Fibroblast of skin of abdomen (primary cell): ENCODE measurements at places on chromosomes 11 and 22.

GRCh38 chr11:43327987-43328386 is 16.2 kb downstream of the API5 start:
- DNase-seq, result peak; percentile 90

DNA sequence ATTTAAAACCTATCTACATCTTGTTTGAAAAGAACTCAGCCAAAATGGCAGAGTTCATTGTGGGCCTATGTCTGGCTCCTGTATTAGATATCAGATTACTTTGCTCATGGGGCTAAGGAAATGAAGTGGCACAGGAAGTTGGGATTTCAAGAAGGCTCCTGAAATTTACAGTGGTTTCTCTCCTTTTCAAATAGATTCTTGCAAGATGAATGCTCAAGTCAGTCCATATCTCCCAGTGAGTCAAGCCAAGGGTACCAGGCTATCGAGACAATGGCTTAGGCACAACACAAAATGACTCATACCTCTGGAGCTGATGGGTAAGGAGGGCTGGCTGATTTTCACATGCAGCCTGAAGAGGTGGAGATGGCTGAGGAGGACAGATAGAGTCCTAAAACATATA is 24.1 kb upstream of the APOA1 start:
- peak; percentile 64 for DNase-seq

GRCh38 chr11:43242401-43242800 is 69.4 kb upstream of the API5 start:
- DNase-seq, result no peak

- no peak for DNase-seq
Observed at GRCh38 chr22:49938565-49939136, 20.2 kb downstream of the CRELD2 start.

DNA sequence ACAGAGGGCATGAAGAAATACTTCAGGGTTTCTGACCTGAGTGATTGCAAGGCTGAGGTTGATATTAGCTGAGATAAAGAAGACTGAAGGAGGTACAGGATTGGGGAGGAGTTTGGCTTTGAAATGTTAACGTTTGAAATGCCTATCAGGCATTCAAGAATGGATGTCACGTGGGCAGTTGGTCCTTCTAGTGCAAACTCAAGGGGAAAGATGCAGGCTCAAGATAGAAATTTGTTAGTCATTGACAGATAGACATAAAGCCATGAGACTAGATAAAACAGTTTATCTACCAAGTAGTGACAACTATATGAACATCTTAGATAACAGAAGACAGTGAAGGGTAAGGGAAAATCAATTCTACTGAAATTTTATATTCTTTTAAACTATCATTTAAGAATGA is 23.1 kb downstream of the TTC17 start:
- DNase-seq, result no peak

GRCh38 chr11:15893080-15893492 is 463.3 kb downstream of the SOX6 start:
- peak; percentile 90 for DNase-seq

GRCh38 chr22:26635117-26635516 is 13.4 kb downstream of the CRYBA4 start:
- no peak for DNase-seq

GRCh38 chr11:14503023-14503422 is 3.4 kb upstream of the COPB1 start:
- no peak for DNase-seq

DNA sequence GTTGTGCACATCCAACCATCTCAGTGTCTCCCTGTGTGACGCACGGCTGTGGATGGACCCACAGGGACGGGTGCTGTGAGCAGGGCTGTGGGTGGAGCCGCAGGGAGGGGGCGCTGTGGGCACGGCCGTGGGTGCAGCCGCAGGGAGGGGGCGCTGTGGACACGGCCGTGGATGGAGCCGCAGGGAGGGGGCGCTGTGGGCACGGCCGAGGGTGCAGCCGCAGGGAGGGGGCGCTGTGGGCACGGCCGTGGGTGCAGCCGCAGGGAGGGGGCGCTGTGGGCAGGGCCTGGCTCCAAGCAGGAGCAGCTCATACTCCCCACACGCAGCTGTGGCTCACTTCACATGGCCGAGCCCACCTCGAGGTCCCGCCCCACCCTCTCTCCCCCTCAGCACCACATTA is 6.0 kb upstream of the MAPK11 start:
- peak; percentile 37 for DNase-seq

DNA sequence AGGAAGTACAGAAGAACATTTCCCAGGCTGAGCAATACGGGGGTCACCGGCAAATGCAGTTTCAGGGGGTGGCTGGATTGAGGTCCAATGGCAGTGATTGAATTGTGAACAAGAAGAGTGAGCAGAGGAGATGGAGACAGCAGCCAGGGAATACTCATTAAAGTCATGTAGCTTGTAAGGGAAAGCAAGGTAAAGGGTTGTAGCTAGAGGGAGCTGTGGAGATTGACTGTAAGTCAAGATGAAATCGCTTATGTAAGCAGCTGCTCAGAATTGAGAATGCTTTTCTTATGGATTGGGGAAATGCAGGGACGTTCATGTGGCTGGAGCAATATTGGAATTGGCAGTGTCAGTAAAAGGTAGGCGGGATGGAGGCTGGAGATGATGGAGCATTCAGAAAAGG is 111.4 kb upstream of the TBCEL start:
- DNase-seq, result peak; percentile 30

GRCh38 chr11:62241095-62241494 is 944 bp upstream of the SCGB1D2 start:
- no peak for DNase-seq

GRCh38 chr22:39490135-39490798 is 11.8 kb upstream of the MIEF1 start:
- peak; percentile 59 for DNase-seq

DNA sequence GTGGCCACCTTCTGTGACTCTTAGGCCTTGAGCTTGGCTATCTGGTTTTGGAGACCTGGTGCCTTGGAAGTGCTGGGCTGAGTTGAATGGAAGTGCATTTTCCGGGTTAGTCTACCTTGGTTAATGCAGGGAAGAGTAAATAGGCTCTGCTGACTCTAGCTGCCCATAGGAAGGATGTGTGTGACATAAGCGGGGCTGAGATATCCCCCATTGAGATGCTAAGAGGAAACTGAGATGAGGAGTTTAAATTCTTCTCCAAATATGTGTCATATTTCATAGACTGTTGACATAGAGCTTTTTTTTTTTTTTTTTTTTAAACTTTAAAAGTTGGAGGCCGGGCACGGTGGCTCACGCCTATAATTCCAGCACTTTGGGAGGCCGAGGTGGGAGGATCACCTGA is 30.8 kb downstream of the ZNRF3 start:
- DNase-seq, result no peak

- no peak for DNase-seq
Observed at GRCh38 chr11:72418834-72419560, 15.3 kb downstream of the CLPB start.
